Left ventricle myocardium inferior (tissue), 1 donor: ENCODE measurements at places on chromosomes 6 and 20.

- DNase-seq: no peak
Observed at GRCh38 chr6:156731396-156731795, 45.8 kb upstream of the ARID1B start.

GRCh38 chr6:100267721-100268123, 197.0 kb downstream of the SIM1 start:
- no peak for DNase-seq

DNA sequence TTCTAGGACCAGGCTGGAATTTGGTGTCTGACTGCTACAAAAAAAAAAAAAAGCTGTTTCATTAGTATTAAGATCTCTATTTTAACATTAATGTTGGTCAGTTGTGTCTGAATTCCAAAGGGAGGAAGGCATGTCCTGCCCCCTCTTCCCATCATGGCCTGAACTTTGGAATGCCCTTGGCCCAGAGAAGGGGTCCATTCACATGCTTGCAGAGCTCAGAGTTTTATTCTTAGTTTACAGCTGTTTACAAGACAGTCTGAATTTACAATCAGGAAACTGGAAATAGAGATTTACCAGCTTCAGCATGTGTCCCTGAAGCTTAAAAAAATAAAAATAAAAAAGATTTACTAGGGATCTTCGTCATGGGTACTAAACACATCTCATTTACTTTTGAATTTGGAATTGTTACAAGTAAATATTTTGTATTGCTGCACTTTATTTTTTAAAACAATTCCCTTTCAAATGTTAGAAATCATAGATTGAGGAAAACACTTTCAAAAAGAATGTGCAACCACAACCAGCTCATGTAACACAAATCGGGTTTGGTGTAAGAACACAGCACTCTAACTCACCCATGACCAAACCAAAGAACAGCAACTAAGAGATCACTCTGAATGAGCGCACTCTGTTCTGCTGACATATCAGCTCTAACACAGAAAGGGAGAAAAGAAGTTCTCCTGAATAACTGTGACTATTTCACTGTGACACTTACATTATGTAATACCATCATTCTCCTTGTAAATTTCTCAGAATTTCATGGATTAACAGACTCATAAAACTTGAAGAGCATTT, 6.6 kb upstream of the SERPINB6 start:
- no peak for DNase-seq

GRCh38 chr20:40486297-40486696, 202.7 kb downstream of the MAFB start:
- DNase-seq: no peak

DNA sequence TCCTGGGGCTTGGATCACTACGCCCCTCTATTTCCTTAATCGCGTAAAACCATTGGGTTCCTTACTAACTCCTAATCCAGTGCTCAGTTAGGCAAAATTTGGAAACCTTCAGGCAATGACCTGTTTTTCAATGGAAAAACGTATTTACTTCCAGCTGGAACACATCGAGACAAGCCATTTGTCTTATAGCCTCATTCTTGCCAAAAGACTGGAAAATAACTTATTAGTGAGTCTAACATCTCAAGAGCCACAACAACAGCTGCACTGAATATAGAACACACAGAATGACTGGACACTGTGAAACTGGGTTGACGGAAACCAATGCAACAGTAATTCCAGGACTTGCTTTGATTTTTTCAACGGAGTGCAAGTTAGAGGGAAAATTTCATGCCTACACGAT, 125.2 kb upstream of the MAP3K7 start:
- DNase-seq: no peak

GRCh38 chr6:71168233-71168765, 120.3 kb upstream of the OGFRL1 start:
- no peak for DNase-seq

- no peak for DNase-seq
Observed at GRCh38 chr20:13220904-13221297, at the start of gene ISM1. TSS of gene ISM1 (plus strand) at chr20:13221274. CDS start at chr20:13221777, 503 bp downstream.

GRCh38 chr6:11770546-11771466, 7.8 kb downstream of the ADTRP start:
- peak; percentile 89 for DNase-seq

DNA sequence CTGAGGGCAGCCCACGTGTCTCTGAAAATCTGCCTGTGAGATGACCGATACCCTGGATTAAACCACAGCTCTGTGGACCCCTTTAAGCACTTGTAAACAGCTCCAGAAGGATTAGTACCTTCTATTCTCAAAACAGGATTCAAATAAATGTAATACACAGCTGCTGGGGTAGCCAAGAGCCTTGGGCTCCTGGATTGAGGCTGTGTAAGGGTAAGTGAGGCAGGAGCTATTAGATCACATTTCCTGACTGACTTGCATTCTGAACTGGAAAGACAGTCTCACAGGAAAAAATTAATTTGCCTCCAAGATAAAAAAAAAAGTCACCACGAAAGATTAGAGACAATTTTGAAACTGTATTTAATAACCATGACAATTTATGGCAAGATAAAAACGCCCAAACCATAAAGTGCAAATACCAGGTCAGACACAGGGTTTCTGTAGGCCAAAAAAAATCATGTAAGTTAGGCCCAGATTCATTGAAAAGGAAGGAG, 78.0 kb downstream of the TRMT11 start:
- no peak for DNase-seq

GRCh38 chr6:68778356-68779020, 143.4 kb downstream of the ADGRB3 start:
- DNase-seq: no peak

GRCh38 chr20:5072756-5073659, 46.8 kb downstream of the PCNA start:
- DNase-seq: peak; percentile 88

DNA sequence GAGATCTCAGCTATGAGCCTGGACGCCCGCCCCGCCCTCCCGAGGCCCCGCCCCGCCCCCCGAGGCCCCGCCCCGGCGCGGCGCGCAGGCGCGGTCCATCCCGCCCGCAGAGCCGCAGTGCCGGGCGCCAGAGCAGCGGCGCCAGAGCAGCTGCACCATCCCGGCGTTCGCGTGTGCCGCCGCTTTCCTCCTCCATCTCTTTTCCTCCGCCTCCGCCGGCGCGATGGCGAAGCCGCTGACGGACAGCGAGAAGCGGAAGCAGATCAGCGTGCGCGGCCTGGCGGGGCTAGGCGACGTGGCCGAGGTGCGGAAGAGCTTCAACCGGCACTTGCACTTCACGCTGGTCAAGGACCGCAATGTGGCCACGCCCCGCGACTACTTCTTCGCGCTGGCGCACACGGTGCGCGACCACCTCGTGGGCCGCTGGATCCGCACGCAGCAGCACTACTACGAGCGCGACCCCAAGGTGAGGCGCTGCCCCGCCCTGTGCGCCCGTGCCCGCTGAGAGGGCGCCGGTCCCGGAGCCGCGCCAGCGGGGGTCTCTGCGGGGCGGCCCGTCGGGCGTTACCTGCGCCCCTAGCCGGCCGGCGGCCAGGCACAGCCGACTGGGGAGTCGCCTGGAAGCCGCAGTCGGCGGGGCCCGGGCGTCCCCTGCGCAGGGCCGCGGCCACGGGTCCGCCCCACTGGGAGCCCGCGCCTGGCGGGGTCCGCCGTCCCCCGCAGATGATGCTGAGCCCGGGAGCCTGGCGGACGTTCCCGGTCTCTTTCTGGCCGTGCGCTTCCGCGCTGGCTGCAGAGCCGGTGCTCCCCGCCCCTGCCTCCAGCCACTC, at the start of gene PYGB:
PYGB (plus strand) TSS at position 130 of the 830 bp plus-strand sequence; CDS start at position 224, 94 bp downstream.
- DNase-seq: peak; percentile 78

DNA sequence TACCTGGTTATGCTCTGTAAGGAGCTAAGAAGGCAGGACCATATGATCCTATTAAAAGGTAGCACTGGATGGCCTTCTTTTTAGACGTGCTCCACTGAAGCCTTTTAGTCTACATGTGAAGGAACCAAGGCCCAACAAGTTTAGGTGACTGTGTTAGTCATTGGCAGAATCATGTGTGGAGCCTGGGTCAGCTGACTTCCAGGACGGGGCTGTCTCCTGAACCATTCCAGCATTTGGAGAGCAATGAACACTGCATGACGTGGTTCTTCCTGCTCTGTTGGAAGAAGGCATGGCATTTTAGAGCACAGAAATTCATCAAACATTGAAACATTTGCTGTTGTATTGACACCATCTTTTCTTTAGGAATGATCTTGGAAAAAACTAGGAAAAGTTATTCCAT, 87.8 kb upstream of the TIAM2 start:
- DNase-seq: no peak

DNA sequence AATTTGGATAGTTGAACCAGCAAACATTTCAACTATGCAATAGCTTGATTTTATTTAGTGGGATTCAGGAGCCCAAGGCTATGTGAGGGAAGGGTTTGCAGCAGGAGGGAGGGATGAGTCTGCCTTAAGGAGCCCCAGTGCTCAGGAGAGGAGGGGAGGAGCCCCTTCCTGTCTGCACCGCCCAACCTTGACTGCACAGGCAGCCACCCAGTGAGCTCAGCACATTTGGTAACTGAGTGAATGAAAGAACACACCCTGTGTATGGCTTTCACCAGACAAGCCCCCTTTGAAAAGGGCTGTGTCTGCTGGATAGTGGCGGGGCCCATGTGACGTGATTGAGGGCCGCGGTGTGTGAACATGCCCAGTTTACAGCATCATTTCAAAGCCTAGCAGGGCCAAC, 17.0 kb downstream of the DACT2 start:
- DNase-seq: no peak

DNA sequence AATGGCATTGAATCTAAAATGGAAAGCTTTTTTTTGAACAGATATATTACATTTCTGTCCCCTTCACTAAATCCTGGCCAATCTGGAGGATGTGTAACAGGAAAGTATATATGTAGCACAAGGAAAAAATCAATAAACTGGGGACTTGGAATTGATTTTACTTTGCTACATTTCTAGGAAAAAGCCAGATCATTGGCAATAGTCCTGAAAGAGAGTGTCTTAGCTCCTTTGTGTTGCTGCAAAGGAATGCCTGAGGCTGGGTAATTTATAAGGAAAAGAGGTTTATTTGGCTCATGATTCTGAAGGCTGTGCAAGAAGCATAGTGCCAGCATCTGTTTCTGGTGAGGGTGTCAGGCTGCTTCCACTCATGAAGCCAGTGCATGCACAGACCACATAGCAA, 574.9 kb downstream of the HTR1B start:
- DNase-seq: no peak

- DNase-seq: no peak
Observed at GRCh38 chr20:550611-551010, 7.0 kb upstream of the CSNK2A1 start.

- DNase-seq: peak; percentile 43
Observed at GRCh38 chr6:108862479-108863191, 14.4 kb downstream of the ARMC2 start.

DNA sequence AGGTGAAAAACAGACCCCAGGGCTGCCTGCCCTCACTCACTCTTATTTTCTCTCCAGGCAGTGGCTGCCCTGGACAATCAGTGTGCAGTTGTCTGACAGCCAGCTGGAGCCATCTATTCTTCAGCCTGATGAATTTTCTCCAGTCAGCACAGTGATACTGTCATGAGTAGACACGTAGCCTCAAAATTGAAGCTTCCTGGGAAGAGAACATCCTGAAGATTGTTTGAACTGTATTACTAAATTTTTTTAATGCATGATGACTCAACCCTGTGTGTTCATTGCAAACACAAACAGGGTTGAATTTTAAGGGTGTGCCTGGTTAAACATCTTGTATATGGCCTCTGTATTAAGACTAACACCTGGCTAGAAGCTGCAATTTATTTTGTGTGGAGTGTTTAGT, 49.8 kb upstream of the STXBP5 start:
- DNase-seq: no peak

DNA sequence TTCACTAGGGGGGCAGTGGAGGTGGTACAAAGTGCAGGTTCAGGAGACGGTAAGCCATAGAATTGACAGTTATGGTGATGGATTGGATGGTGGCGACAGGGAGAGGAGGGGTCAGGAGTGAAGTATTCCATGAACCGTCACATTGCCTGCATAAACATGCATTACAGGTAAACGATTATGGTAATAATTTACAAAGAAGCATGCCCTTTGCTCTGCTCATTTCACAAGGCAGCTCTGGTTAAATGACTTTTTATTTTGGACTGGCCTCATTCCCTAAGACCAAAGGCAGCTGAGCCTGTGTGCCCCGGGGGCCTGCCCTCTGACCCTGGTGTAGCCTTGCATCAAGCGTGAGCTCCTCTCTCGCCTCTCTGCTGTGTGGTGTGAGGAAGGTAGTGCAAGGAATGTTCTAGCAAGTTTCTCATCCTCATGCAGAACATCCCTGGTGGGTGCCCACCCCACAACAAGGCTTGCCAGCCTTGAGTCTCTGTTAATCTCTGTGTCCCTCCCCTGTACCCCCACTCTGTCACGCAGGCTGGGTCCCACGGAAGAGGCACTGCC, 59.0 kb downstream of the PPP1R14C start:
- no peak for DNase-seq

GRCh38 chr6:125044667-125045066, 82.4 kb downstream of the RNF217 start:
- DNase-seq: no peak

- DNase-seq: no peak
Observed at GRCh38 chr6:154749341-154749740, 16.1 kb downstream of the SCAF8 start.

- DNase-seq: no peak
Observed at GRCh38 chr6:7919871-7920270, 9.3 kb upstream of the TXNDC5 start.
